ENCODE measurements at places on chromosomes 5 and 9.

GRCh38 chr5:139911425-139912120 lies 116.0 kb downstream of the PSD2 start:
- no peak for DNase-seq

DNA sequence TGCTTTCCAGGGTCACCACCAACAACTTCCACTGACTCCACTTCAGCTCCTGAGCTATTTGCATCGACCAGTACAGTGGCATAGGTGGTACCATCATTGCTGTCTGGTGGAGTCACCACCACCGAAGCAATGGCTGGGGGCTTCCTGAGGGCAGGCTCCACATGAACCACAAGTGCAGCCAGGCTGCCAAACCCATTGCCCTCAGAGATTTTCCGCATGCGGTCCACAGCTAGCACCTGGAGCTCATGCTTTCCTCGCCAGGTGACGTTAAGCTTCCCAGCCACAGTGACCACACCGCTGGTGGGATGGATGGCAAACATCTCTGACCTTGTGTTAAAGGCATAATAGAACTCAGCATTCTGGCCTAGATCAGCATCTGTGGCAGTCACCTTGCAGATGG lies 23.1 kb downstream of the FAT2 start:
- no peak for DNase-seq

DNA sequence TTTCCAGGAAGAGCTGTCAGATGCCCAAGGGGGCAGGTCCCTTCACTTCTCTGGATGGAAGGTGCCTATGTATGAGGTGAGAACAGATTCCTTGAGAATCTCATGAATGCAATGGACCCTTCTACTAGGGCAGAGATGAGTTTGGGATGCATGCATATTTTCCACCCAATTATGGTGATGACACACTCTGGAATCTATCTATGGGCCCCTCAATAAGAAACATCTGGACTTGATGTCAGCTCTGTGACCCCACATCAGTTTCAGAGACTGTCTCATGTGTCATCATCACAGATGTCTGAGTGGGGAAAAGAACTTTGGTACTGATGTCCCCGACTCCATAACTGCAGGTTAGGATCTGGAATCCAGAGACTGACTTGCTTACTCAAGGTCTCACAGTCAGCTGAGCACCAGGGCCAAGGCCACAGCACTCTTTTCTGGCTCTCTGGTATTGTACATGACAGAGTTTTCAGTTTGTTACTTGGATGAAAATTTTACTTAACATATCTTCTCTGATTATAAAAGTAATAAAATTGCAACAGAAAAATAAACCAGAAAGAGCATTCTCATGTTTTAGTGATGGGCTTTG lies 177.0 kb downstream of the DCP2 start:
- DNase-seq = no peak

GRCh38 chr9:4062966-4063365 lies 236.9 kb downstream of the GLIS3 start:
- DNase-seq = no peak

DNA sequence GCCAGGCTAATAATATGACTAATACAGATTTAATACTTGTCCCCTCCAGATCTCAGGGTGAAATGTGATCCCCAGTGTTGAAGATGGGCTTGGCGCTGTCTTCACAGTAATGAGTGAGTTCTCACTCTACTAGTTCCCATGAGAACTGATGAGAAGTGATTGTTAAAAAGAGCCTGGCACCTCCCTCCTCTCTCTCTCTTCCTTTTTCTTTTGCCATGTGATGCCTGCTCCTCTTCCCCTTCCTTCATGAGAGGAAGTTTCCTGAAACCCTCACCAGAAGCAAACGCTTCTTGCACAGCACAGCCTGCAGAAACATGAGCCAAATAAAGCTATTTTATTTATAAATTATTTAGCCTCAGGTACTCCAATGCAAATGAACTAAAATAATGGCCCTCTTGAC lies 55.2 kb downstream of the GLDC start:
- DNase-seq = no peak

GRCh38 chr5:394671-395155 lies 48.3 kb upstream of the EXOC3 start:
- DNase-seq = no peak

DNA sequence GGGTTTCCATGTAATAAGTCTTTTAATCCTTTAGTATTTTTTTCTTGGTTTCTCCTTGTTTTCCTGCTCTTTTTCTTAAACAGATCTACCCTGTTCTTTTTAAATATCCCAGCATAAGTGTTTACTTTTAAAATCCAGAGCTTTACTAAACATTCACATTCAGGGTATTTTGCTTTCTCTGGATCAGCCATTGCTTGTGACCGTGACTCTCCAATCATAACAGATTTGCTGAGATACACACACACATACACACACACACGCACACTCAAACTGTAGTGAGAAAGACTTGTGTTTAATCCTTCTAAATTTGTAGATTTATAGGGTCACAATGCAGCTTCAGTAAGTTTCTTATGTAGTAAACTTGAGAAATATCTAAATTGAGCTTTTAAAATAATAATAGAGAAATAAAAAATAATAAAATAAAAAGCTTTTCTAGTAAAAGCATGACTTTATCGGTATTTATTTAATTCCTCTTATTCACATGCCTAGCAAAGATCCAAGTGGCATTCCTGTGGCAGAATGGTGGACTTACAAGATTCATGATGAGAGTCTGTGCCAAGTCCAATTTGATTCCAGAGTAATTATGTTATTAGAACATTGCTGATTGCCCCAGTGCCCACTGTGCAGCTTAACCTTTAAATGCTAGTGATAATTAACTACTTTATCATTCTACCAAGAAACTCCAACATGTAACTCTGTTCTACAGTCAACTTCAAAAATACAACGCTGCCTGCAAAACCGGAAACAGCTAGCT lies 129.0 kb downstream of the TLE4 start:
- DNase-seq = no peak

- DNase-seq = no peak
Measured at GRCh38 chr9:71518045-71518827, 250.1 kb downstream of the CEMIP2 start.

DNA sequence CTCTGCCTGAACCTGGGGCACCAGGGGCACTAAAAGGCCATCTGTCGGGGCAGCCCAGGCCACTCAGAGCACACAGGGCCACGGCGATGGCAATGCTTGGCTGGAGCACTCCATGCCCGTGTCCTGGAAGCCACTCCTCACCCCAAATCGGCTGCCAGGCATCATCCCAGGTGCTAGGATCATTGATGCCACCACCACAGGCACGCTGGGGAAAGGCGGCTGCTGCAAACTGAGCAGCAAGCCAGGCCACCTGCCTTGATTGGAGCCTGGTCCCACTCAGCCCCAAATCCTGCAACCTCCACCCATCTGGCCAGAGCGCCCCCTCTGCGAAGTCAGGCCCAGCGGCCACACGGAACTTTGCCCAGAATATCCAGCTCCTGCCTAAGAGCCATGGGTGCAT lies 67.8 kb downstream of the DEPDC1B start:
- DNase-seq = no peak

DNA sequence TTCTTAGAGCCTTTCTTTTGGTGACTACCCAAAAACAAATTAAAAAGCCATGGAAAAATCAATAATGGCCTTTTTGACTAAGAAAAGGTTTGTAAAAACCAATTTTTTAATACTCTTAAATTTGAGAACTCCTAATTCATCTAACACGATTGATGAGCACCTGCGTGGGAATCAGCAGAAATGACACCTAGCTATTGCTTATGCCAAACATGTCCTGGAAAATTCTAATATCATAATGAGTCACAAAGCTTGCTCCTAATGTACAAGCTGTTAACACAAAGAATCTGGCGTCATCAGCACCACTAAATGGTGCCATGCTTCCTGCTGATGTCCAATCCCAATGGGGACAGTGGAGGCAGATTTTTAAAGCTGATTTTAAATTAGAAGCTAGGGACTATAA lies 146.2 kb upstream of the LRRTM2 start:
- no peak for DNase-seq

DNA sequence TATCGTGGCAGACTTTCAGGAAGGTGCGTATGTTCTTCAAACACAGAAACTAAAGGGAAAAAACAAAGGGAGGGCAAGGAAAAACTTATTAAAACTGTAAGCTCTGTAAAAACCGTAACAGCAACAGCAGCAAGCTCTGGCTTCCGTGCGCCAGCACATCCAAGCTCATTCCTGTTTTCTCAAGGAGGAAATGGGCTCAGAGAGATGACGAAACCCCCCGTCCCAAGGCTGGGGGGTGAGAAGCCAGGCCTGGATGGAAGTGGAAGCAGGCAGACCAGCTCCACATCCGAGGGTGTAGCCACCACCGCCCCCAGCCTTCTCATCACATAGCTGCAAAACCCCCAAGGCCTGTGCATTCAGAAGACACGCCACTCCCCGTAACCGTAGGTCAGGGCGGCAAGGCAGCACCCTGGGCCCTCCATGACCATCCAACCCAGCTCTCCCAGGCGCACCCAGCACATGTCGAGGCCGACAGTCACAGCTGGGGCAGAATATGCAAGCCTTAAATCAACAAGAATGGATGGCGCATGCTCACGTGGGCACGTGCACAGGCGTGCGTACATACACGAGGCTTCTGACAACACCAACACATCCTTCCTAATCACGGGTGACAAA lies 52.8 kb downstream of the VAV2 start:
- DNase-seq = no peak

DNA sequence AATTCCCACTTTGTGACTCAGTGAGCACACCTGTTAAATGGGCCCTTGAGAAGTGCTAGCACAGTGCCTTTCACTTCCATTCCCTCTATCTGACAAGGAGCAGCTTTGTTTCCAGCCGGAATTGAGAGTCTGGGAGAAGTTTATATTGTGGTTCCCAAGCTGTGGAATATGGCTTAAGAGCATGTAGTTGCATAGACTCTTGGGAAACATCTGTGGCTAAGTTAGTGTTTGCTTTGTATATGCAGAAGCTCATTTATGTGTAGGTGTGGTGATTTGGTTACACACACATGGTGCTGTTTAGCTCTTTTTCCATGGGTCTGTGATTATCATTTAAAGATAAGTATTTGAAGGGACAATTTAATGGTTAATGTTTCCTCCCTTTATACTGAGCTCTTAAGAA lies 110.5 kb upstream of the HMHB1 start:
- DNase-seq = no peak

DNA sequence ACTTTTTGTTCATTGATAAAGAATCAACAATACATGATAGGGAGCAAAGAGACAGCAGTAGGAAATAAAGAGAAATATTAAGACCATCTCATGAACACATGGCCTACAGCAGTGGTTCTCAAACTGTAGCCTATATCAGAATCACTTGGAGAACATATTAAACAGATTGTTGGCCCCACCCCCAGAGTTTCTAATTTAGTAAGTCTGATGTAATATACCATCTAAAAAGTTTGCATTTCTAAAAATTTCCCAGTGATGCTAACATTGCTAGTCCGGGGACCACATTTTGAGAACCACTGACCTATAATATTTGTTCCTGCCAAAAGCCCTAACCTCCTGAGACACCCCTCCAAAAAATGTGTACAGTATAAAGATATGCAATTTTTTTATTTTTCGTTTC lies 306.2 kb upstream of the NREP start:
- no peak for DNase-seq

DNA sequence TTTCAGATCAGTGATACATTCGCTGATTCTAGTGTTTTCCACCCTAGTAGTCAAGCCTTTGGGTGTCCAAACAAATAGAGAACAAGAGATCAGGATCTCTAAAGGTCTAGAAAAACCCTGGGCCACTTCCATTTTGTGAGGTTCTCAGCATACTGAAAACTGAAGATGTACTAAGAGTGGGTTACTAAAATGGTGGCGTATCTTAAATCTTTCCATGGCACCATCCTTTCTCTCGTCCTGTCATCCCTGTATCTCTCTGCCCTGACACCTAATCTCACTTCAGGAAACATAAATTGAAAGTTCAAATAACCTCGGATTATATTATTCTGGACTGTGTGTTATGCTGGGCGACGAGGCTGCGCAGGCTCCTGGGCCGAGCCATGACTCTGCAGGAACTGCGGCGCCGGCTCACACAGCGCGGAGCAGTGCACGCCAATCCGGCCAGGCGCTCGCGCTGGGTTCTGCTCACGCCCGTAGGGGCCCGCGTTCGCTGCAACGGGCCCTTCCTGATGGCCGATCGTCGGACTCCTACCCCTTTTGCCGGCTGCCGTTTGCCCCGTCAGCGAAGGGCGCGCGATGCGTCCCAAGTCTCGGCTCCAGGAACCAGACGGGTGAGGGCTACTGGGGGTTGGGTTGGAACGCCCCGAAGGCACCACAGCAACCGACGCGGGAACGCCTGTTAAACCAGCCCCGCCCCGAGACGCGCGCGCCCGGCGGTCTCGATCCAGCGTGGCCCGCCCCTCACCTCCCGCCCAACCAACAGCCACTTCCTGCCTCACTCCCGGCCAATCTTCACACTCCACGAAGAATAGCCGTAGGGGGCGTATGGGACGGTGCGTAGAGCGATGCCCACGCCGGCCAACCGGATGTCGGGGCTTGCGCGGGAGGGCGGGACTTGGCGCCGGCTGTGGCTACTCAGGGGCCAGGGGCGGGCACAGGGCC lies 503 bp upstream of the CANX start:
- DNase-seq = peak; percentile 94

DNA sequence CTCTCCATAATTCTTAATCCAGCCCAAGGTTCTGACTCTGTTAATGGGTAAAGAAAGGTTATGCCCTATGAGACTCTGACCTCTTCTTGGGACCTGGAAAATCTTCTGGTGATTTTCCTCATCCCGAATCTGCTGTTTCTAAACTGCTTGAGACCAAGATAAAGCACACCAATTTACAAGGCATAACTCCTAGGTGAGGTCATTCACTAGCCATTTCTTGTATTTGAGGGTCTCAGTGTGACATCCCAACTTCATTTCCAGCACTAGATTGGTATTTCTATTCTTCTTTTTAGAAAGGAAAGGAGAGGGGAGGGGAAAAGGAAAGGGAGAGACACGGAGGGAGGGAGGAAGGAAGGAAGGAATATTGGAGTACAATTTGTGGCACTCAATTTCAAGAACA lies 51.6 kb downstream of the SLC1A1 start:
- no peak for DNase-seq

GRCh38 chr9:88980740-88981203 lies 10.5 kb upstream of the S1PR3 start:
- no peak for DNase-seq

GRCh38 chr5:136731241-136731900 lies 366.0 kb upstream of the TRPC7 start:
- no peak for DNase-seq

- DNase-seq = no peak
Measured at GRCh38 chr5:142253938-142254337, 70.9 kb downstream of the SPRY4 start.
